Gastroesophageal sphincter (tissue), 4 donors: ENCODE measurements at places on chromosomes 7 and 10. TPM values are rescaled to one million over a fixed set of nuclear protein-coding genes. Genes with fewer than 3 reads are reported as not detected.

Gene TLX1
- total RNA-seq, result not detected

Gene SFTPA1
- not detected for total RNA-seq

Gene PIP4K2A
- 57.2 TPM for total RNA-seq

Gene VIPR2
- 13.3 TPM for total RNA-seq

Gene CSGALNACT2
- 37.4 TPM for total RNA-seq

DNA sequence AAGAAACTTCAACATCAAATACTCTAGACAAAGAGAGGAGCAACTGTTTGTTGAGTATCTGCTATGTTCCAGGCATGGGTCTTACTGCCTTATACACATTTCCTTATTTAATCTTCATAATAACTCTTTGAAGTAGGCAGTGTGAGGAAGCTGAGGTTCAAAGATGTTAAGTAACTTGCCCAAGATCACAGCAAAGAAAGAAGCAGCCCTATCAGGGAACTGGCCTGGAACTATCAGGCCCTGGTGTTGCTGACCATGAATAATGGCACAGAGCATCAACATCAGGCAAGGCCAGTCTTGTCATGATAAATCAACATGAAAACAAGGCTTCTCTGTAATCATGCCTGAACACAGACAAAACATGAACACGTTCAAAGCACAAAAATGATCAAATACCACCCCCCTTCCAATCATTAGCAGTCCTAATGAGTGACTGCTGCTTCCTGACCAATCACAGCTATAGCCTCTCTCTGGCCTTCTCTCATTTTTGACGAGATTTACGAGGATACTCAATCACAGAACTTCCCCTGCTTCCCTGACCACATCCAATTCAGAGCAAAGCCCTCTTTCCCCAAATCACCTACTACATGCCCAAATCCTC lies 2.3 kb downstream of the GSDME start:
- no peak for ATAC-seq

Gene PRSS58
- total RNA-seq, result not detected

Gene PRDX3
- 150 TPM for total RNA-seq

- peak; percentile 82 for ATAC-seq
Observed at GRCh38 chr7:107785926-107786325, 17.1 kb downstream of the SLC26A3 start.
